ENCODE measurements at places on chromosomes 12 and 14.

- DNase-seq: no peak
Observed at GRCh38 chr14:86084097-86084496, 554.2 kb downstream of the FLRT2 start.

- no peak for DNase-seq
Observed at GRCh38 chr14:68148276-68148675, 328.7 kb downstream of the RAD51B start.

DNA sequence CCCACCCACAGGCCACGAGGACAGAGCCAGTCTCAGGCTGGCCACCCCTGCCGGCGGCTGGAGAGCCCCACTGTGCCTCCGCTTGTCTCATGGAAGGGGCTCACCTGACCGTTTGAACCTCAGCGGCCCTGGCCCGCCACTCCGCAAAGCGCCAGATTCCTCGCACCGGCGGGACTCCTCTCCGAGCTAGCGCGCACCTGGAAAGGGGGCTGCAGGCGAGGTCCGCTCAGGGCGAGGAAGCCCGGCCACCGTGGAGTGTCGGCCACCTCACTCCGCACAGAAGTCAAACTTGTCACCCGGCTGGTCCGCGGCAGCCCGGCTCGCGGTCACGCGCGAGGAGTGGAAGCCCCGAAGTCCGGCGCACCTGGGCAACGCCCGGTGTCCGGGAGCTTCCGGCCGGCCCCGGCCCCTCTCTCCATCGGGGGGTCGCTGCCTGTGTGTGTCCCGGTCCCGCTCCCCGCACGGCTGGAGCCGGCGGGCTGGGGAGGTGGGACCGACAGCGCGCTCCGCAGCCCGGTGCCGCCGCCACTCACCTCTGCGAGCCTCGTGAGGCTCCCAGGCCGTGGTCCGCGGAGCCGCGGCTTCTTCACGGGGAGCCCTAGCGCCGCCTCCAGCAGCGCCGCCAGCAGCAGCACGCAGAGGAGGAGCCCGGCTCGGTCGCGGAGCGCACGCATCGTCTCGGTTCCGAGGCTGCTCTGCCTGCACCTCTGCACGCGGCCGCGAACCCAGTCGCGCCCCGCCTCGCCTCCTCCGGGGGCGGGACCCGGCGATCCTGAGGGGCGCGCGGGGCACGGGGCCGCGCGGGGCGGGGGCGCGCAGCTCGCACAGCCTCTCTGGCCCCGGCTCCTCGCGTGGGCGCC is at the start of gene ISM2:
Gene ISM2 (minus strand): TSS at position 697 of the 860 bp plus-strand sequence. CDS start 23 bp downstream, at position 674.
- DNase-seq: peak; percentile 86

DNA sequence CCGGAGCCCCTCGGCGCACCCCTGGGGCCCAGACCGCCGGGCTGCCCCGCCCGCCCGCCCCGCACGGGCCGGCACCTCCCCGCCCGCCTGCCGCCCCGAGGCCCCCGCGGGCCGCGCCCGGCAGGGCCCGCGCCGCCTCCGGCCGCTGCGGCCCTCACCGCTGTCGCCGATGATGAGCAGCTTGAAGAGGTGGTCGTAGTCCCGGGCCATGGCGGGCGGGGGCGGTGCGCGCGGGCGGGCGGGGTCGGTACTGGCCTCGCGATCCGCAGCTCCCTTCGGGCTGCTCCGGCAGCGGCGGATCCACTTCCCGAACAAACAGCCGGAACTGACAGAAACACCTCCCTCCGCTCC is at the start of gene RAB35:
Gene RAB35 (minus strand): TSS at position 313 of the 351 bp plus-strand sequence. CDS start 103 bp downstream, at position 210.
- no peak for DNase-seq

- DNase-seq: no peak
Observed at GRCh38 chr12:77488041-77488620, 342.6 kb upstream of the NAV3 start.

GRCh38 chr14:89131004-89131750 is 285.9 kb downstream of the FOXN3 start:
- DNase-seq: no peak

GRCh38 chr12:106487664-106488063 is 95.1 kb upstream of the RFX4 start:
- no peak for DNase-seq

Measured in Karpas-422 (cell line).